Activated CD4-positive, alpha-beta T cell treated with anti-CD3 and anti-CD28 coated beads, Interleukin-10, Interleukin-2, amounts not matched to agents 100 ng/mL and 50 ng/mL, durations not matched to agents 16 hours and 8 hours (primary cell): ENCODE measurements at places on chromosomes 12 and 14.
A peak's percentile ranks its signal among the peaks of the same experiment; 100 is the strongest.

DNA sequence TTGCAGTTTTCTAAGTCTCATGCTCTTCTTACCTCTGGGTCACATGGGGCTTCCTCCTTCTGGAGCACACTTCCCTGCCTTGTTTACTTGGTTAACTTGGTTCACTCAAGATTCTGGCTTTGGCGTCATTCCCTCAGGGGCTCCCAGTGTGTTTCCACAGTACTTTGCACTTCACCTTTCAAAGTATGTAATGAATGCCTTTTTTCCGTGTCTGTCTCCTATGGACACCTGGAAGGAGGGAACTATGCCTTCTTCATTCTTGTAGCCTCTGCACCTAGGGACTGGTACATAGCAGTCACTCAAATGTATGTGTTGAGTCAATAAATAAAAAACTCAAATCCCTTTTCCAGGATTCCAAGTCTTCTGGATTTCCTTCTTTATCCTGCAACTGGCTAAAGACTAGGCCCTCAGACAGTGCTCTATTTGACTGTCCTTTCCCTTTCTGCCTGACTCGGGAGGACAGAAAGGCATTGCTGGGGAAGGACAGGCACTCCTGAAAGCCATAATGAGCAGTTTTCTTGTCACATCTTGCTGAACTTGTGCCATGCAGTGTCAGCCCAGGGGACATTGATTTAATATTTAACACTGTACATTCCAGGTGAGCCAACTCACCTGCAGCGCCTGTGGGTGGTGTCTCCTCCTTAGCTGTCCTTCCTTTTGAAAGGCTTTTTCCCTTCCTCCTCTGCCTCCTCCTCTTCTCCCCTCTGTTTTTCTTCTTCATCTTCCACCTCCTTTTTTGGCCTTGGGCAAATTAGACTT is 12.8 kb downstream of the MYRFL start:
- no peak for DNase-seq

DNA sequence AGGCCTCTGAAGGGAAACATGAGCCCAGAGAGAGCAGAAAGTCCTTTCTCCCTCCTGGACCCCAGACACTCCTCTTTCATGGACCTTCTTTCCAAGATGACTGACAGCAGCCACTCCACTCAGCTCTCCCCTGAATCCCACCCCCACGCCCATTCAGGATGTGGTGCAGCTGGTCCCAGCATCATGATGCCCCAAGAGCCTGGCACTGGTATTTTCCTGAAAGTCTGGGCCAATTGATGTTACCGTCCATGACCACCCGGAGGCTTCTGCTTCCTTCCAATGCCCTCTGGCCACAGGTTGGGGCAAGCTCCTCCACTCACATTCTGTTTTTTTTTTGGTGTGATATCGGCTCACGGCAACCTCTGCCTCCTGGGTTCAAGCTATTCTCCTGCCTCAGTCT is 112.6 kb downstream of the CALM1 start:
- no peak for DNase-seq

GRCh38 chr12:129466499-129466898 is 437.3 kb downstream of the TMEM132D start:
- no peak for DNase-seq

DNA sequence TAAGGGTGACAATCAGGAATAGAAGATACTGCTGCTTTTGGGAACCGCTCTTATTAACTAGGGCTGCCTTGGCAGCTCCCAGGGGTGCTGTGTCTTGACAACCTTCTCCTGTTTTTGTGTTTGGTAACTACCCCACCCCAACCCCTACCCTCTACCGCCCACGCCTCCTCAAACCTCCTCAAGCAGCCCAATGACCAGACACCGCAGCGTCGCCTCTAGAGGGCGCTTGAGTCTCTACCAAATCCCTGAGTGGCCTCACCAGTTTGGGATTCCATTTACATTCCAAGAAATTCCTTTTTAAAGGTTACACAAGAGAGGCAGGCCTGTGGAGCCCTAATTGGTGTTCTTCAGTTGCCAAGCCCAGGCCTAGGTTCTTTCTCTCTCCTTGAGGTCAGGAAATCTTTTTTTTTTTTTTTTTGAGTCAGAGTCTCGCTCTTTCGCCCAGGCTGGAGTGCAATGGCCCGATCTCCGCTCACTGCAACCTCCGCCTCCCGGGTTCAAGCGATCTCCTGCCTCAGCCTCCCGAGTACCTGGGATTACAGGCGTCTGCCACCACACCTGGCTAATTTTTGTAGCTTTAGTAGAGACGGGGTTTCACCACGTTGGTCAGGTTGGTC is 72.4 kb upstream of the USP44 start:
- DNase-seq = peak; percentile 30

GRCh38 chr12:116677202-116677661 is 60.6 kb downstream of the SPRING1 start:
- DNase-seq = no peak

GRCh38 chr14:100807979-100808734 is 17.8 kb upstream of the MEG3 start:
- no peak for DNase-seq

DNA sequence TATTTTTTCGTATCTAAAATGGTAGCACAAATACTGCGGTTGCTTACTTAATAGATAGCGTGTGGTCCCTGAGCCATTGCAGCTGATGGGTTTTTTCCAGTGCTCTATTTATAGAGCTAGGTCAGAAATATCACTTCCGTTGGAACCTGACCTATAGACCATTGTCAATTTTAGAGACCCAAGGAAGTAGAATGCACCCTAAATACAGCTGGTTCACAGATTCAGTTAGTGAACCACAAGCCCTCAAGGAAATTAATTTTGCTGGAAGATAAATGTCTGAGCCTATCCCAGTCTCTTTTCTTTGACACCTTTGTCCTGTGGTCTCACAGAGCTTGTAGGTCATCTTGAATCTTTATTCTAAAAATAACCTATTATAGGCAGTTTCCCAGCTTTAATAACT is 391.0 kb downstream of the ZFP36L1 start:
- peak; percentile 17 for DNase-seq

- no peak for DNase-seq
Measured at GRCh38 chr12:130266751-130267150, 70.9 kb upstream of the PIWIL1 start.

- no peak for DNase-seq
Measured at GRCh38 chr12:28180786-28181185, 9.5 kb upstream of the CCDC91 start.

- DNase-seq = no peak
Measured at GRCh38 chr12:44026046-44026445, 190.2 kb downstream of the TMEM117 start.

DNA sequence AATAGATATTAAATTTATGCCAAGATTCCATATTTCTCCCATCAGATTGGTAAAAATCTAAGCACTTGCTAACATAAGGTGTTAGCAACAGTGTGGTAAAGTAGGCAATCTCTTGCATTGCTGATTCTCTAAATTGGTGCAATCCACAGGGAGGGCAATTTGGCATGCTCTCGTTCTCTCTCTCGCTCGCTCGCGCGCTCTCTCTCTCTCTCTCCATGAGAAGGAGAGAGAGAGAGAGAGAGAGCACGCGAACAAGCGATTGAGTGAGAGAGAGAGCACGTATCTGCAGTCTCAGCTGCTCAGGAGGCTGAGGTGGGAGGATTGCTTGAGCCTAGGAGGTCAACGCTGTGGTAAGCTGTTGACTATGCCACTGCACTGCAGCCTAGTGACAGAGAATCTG is 25.9 kb downstream of the PSEN1 start:
- DNase-seq = no peak

DNA sequence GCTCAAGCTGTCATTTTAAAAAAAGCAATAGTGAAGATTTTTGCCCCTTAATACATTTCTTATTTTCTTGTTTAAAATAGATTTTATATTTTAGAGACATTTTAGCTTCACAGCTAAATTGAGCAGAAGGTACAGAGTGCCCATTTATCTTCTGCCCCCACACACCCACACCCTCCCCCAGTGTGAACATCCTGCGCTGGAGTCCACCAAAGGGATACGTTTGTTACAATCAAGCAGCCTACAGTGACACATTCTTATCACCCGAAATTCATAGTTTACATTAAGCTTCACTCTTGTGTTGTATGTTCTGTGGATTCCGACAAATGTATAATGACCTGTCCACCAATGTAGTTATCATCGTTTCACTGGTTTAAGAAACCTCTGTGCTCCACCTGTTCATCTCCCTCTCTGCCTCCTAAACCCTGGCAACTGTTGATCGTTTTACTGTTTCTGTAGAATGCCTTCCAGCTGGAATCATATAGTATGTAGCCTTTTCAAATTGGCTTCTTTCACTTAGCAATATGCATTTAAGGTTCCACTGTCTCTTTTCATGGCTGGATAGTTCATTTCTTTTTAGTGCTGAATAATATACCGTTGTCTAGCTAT is 91.0 kb upstream of the TRAF3 start:
- DNase-seq = no peak

DNA sequence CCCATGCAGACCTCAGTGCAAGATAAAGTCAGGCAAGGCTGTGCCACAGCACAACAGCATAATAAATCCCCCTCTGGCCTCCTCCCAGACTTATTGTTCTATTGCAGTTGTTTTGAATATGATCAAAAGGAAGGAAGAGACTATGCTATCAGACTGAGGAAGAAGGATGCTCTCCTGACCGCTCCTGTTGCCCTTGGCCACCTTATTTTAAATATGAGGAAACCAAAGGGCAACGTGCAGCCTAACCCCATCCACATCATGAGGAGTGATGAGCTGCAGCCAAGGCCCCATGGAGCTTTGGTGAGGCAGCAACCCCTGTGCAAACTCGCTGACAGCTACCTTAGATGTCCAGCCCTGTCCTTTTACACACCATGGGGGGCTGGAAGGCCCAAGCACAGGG is 291.7 kb downstream of the ZFP36L1 start:
- no peak for DNase-seq

GRCh38 chr14:62661818-62662217 is 383.4 kb downstream of the KCNH5 start:
- DNase-seq = no peak

DNA sequence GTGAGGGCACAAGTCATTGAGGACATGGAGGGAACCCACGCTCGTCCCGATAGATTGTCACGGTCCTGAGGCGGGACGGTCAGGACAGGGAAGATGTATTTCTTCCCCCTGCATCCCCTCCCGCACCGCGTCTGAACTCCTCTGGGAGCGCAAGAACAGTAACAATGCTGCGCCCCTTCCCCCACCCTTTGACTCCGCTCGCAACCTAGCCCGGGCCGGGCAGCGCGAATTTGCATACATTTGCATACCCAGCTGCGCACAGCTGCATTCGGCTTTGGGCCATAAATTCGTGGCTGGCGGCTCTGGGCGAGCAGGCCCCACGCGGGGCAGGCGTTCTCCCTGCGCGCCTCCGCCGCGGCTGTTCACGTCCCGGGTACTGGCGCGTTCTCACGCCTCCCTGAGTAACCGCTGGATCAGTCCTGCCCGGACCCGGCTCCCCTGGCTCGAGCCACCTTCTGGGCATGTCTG is 29.0 kb upstream of the SMUG1 start:
- DNase-seq = no peak

DNA sequence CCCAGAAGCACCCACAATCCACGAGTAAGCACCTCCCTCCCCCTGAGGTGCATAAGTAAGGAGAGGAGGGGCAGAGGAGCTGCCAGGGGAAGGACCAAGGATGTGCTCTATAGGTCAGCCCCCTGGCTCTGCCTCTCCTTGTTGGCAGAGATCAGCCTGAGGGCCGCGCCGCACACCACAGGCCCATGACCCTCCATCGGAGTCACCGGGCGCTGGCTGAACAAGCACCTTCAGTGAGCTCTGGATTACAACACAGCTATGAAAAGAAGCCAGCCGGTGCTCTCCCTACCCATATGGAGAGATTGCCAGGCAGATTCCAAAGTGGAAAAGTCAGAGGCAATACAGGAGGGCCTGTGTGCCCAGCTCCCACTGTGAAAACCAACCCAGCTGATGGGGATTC is 257.3 kb downstream of the GLT1D1 start:
- no peak for DNase-seq
